ENCODE measurements at places on chromosomes 12 and 14.
A peak's percentile ranks its signal among the peaks of the same experiment; 100 is the strongest.

DNA sequence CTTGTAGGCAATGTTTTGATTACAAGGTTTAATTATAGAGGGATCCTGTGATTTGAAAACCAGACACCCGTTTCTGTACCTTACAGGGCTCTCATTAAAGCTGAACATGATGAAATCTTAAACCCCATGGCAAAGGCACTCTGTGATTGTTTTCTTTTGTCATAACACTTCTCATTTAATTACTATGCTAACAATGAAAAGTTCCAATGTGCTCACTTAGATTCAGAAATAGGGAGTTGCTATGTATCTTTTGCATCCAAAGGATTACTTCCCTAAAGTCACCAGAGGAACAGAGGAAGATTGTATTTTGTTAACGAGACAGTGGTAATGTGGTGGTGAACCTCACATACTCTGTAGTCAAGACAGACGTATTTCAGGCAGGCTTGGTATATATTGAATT is 81.5 kb upstream of the MYF6 start:
- no peak for DNase-seq

DNA sequence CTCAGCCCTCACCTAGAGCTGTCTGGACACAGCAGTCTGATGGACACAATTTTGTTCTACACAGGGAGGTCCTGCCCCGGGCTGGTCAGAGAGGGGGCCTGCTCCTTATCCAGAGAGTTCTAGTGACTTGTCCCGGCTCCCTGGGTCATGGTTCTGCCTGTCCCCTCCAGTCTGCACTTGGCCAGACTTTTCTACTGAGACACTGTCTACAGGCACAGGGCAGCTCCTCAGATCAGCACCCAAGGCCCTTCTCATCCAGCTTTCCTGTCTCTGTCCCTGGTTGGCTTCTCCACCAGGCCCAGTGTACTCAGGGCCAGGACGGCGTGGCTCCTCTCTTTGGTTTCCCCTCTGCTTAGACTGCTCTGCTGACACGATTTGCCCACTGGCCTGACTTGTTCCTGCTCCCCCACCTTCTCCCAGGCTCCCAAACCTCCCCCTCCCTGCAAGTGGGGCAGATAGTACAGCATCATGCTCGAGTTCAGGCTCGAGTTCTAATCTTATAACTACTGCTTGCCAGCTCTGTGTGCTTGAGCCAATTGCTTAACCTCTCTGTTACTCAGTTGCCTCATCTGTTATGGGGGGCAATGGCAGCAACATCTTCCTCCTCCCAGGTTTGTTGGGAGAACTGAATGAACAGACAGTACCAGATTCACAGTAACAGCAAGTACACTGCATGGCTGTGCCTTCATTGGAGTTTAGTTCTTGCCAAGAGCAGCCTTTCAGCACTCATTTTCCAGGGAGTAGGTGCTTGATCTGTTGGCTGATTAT is 22.0 kb upstream of the COL2A1 start:
- no peak for DNase-seq

GRCh38 chr14:105313381-105314286 is 914 bp upstream of the PACS2 start:
- DNase-seq, result no peak

GRCh38 chr14:95609398-95609990 is 74.6 kb downstream of the GLRX5 start:
- no peak for DNase-seq

DNA sequence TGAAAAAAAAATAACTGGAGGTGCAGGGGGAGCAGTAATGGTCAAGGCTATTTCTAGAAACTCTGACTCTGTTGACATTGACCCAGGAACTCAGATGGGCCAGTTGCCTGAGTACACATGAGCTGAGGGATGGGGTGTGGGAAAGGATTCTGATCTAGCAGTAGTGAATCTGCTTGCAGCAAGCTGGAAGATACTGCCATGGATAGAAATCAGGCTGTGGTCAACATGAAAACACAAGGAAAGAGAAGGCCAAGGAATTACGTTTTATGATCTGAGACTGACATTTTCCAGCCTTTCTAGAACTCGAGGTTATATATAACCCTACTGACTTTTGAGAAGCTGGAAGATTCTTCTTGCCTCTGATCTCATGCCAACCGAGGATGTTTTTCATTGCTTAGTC is 90.0 kb downstream of the ANO6 start:
- DNase-seq, result no peak

- DNase-seq, result no peak
These were observed 51.2 kb upstream of the AMN start for GRCh38 chr14:102870994-102871831.

DNA sequence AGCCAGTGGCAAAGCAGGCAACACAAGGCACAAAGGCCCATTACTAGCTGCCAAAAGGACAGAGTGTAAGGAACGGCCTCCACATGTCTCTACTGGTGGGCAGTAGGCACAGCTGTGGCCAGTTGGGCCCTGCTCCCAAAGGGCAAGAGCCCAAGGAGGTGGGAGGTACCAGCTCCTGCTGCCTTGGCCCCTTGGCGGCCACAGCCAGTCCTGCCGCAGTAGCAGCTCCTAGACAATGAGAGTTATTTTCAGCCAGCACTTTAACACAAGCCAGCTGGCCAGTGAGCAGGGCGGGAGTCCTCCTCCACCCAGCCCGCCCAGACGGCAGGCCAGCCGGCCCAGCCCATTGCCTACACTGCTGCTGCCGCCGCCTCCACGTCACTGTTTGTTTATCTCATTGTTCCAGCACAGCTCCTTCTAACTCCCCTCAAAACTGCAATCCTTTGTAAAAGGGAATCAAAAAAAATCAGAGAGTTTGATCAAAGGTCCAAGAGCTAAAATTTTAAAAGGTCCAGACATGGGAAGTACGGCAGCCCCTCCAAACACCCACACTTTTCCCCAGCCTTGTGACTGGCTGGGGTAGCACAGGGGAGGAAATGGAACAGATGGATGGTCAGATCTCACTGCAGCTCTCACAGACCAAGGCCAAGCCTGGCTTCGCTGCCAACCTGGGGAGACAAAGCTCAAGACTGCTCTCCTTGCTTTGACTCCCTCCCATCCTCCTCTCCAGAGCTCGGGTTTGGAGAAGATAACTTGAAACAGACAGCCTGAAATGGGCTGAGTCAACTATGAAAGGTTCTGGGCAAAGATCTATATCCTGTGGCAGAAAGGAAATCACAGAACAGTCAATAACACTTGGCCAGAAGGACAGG is 33.5 kb downstream of the FMNL3 start:
- no peak for DNase-seq

- no peak for DNase-seq
These were observed 232.1 kb upstream of the CCDC196 start for GRCh38 chr14:66254038-66254437.

GRCh38 chr12:76311796-76312195 is 36.4 kb downstream of the BBS10 start:
- DNase-seq, result no peak

GRCh38 chr12:22746720-22747119 is 121.7 kb downstream of the ETNK1 start:
- no peak for DNase-seq

DNA sequence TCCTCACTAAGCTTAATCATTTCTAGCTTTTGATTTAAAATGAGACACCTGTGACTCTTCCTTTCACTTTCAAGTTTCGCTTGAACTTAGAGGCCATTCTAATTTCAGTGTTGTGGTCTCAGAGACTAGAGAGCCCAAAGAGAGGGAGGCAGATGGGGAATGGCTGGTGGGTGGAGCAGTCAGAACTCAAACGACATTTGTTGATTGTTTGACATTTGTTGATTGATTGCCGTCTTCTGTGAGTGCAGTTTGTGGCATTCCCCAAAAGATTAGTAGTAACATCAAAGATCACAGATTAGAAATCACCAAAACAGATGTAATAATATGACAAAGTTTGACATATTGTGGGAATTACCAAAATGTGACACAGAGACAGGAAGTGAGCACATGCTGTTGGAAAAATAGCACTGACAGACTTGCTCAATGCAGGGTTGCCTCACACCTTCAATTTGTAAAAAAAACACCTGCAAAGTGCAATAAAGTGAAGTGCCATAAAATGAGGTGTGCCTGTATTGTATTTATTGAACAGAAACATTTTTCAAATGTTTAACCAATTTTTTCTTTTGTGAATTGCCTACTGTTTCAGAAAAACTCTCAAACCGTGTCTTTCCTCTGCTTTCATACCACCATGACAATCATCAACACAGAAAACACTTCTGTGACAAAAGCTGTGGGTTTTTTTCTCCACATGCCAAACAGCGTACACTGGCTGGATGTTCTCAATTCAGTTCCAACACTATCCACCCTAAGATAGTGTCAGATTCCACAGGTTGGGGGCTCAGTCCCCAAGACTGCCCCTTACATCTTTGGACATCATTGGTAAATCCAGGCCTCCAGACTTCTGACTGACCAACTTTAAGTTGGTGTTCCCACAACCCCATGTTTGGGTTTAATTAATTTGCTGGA is 376.3 kb upstream of the RGS6 start:
- DNase-seq, result peak; percentile 77

GRCh38 chr14:95480109-95480886 is 36.2 kb downstream of the SYNE3 start:
- no peak for DNase-seq

DNA sequence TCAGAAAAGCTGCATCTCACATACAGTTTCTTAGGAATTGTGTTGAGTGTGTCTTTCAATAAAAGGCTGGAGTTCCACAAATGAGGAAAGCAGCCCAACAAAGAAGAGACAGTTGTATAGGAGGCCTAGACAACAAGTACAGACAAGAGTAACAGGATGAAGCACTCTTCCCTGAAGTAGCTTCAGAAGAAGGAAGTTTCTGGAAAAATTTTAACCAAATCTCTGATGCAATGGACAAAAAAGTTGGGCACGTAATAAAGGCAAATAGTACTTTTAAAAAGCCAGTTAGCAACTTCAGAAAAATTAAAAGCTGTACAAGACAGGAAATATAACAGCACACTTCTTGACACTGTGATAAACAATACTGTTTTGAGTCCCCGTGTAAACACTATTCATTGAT is 134.1 kb upstream of the PLEKHG7 start:
- no peak for DNase-seq

DNA sequence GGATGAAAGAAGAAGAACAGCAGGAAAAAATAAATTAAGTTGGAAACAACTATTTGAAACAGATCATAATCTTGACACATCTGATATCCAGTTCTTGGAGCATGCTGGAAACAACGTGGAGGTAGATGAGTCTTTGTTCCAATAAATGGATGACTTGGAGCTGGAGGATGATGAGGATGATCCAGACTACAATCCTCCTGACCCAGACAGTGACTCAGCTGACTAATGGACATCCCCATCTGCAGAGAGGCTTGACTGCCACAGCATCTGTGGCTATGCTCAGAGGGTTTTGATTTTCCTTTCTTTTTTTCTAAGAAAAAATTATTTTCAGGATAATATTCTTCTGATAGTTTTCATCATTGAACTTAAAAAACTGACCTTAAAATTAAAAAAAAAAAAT is 6.2 kb upstream of the ZDHHC17 start:
- DNase-seq, result no peak

GRCh38 chr14:26344596-26344995 is 253.2 kb downstream of the NOVA1 start:
- no peak for DNase-seq

GRCh38 chr12:95623554-95624170 is 72.4 kb upstream of the USP44 start:
- DNase-seq, result no peak

DNA sequence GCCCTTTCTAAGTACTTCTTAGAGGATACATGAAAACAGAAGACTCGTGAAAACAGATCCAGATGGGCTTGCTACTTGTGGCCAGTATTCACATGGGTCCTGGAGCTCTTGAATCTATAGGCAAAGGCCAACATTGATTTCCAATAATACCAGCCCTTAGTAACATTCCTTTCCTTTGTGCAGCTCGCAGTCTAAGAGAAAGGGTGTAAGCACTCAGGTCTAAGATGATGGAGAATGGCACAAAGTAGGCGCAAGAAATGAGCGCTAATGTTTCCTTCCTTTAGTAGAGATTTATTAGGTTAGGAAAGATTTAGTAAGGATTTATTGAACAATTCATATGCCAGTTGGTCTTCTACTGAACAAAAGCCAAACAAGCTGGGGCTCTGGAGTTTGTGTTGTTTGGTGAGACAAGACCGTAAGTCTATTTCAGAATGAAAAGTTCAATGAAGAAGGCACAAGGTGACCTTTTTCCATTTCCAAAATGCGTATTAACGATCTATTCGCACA is 525 bp downstream of the RNU6-8 start:
- no peak for DNase-seq

- peak; percentile 61 for DNase-seq
These were observed 8.1 kb upstream of the RABGGTA start for GRCh38 chr14:24279301-24280186.

DNA sequence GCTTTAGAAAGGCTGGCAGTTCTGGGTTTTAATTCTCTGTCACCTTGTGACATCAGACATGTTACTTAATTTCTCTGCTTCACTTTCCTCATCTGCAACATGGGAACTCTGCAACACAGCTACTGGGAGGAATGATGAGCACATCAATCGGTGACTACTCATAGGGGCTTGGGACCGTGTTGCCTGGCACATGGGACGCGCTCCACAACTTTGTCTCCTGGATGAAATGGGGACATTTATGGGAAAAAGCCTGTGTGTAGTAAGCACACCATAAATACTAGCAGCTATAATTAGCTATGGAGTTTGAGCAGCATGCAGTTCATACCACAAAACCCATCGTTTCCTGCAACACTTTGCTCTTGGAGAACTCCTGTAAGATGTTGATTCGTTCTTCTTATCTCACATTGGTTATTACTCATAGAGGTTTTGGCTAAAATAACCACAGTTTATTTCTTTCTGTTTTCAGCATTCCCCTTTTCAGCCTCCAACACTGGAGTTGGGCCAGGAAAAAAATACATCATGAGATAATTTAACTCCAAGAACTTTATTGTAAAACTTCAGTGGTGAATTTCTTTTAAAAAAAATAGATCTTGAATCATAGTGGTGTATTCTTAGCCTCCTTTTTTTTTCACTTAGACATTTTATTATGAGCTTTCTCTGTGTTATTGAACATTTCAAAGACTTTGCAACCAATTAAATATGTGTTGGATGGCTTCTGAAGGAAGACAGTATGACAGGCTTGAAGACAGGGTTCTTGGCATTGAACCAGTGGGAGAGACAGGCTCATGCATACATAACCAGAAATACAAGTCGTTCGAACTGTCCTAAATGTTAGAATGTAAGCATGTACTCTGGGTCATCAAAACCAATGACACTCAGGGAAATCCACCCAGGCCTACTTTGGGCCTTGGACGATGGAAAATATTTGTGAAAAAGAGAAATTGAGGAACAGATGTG is 72.7 kb downstream of the RIN3 start:
- no peak for DNase-seq

DNA sequence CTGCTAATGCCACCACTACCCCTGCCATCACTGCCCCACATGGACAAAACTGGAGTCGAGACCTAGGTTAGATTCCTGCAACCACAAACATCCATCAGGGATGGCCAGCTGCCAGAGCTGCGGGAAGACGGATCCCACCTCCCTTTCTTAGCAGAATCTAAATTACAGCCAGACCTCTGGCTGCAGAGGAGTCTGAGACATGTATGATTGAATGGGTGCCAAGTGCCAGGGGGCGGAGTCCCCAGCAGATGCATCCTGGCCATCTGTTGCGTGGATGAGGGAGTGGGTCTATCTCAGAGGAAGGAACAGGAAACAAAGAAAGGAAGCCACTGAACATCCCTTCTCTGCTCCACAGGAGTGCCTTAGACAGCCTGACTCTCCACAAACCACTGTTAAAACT is 7.1 kb upstream of the OAS2 start:
- no peak for DNase-seq

- DNase-seq, result no peak
These were observed 38.0 kb downstream of the FOXN3 start for GRCh38 chr14:89379006-89379405.

- DNase-seq, result peak; percentile 23
These were observed 2.5 kb downstream of the ANG start for GRCh38 chr14:20690848-20691640.

All from activated naive CD4-positive, alpha-beta T cell treated with anti-CD3 and anti-CD28 coated beads, Interleukin-2, amount 50 U/mL, for 16 hours (primary cell).